ENCODE measurements at places on chromosomes 2 and 18. TPM values are rescaled to one million over a fixed set of nuclear protein-coding genes. Genes with fewer than 3 reads are reported as not detected.

- H3K4me3 ChIP-seq, result no peak overlapping the region
- H3K27ac ChIP-seq, result no peak overlapping the region
- H3K36me3 ChIP-seq, result no peaks in the 10 kb centered on the region
- peaks cover 2% of the 10 kb centered on the region for H3K4me1 ChIP-seq
- peak; percentile 61 for DNase-seq
Observed at GRCh38 chr18:37483221-37483971, 82.2 kb downstream of the CELF4 start.

- peaks cover 3% of the 10 kb centered on the region for H3K36me3 ChIP-seq
- no peaks in the 10 kb centered on the region for H3K27me3 ChIP-seq
- no peaks in the 10 kb centered on the region for H3K4me1 ChIP-seq
- no peak overlapping the region for H3K4me3 ChIP-seq
- no peak for DNase-seq
Observed at GRCh38 chr2:105258835-105259350, 17.4 kb downstream of the GPR45 start.

DNA sequence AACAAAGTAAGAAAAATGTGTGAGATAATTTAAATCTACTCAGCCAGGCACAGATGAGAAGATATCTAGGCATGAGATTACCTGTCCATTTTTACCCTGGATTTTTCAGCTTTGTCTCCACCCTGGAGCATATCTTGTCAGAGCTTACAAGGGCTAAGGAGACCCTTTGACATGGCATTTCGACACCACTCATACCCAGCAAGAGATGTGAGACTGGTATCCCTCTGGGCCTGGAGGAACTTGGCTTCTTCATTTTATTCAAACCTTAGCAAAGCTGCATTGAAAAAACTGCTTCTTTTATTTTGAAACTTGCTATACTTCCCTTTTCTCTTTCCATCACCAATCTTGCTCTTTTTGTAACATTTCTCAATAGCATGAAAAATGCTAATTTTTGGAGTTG, 194.9 kb upstream of the HNMT start:
- H3K36me3 ChIP-seq, result no peaks in the 10 kb centered on the region
- H3K27me3 ChIP-seq, result no peaks in the 10 kb centered on the region
- H3K4me1 ChIP-seq, result no peaks in the 10 kb centered on the region
- H3K27ac ChIP-seq, result no peak overlapping the region

DNA sequence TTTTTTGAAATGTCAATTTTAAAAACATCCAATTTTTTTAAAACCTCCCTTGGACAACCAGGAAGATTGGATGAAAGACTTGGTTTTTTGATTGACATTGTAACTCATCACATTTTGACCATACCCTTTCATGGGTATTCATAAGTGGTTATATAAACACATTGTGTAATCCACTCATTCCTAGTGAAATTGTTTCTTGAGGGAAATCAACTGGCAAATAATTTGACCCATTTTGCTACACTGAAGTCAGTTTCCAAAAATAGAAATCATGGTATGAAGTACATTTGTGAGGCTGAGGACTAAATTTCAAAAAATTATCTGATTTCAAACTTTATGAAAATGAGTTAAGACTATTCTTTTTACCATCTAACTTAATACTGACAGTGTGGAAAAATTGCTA, 31.5 kb downstream of the FBXO48 start:
- no peaks in the 10 kb centered on the region for H3K27me3 ChIP-seq
- no peak for DNase-seq
- H3K4me3 ChIP-seq, result no peak overlapping the region
- H3K4me1 ChIP-seq, result peaks cover 7% of the 10 kb centered on the region

GRCh38 chr2:46674488-46674887, 195.1 kb downstream of the TMEM247 start:
- no peak overlapping the region for H3K27ac ChIP-seq
- H3K4me3 ChIP-seq, result no peak overlapping the region
- H3K36me3 ChIP-seq, result no peaks in the 10 kb centered on the region
- H3K4me1 ChIP-seq, result peaks cover 2% of the 10 kb centered on the region
- peak; percentile 65 for DNase-seq

Gene IHH
- 0.04 TPM for total RNA-seq

Gene ZSWIM2
- total RNA-seq, result not detected

Gene POTEC
- not detected for total RNA-seq

Gene C2orf80
- total RNA-seq, result not detected

Measured in muscle of leg (tissue), 16 donors.